ENCODE measurements at places on chromosomes 7 and 10.

- DNase-seq: no peak
Measured at GRCh38 chr7:149292462-149292823, 30.4 kb downstream of the ZNF783 start.

DNA sequence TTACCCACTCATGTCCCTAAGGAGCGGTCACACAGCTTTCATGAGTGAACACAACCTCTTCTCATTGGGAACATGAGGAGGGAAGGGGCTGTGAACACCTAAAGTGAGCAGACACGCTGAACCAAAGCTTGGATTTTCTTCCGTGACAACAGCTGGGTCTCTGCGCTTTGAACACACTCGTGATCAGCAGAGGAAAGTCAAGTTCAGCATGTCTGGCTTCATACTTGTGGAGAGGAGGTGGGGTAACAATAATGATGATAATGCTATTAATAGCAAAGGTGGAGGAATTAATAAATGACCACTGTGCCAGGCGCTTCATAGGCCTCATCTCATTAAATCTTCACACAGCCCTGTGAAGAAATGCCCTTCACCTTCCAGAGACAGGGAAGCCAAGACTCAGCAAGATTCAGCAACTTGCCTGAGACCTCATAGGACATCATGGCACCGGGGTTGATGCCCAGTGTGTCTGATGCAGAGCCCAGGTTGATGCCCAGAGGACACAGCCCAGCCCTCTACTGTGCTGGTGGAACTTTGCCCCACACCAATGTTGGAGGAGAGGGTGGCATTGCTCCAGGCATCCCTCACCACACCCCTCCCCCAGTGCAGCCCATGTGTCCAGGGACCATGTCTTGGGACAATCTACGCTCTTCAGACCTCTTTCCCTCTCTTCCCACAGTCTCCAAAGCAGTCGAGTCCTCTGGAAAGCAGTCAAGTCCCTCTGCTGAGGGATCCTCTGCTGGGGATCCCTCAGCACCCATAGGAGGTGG lies 40.6 kb downstream of the GSDME start:
- DNase-seq: peak; percentile 2

GRCh38 chr10:18254692-18255091 lies 114.5 kb downstream of the CACNB2 start:
- no peak for DNase-seq

- no peak for DNase-seq
Measured at GRCh38 chr10:62916141-62916603, 100.0 kb upstream of the EGR2 start.

GRCh38 chr7:3504384-3504783 lies 203.3 kb downstream of the SDK1 start:
- DNase-seq: no peak

DNA sequence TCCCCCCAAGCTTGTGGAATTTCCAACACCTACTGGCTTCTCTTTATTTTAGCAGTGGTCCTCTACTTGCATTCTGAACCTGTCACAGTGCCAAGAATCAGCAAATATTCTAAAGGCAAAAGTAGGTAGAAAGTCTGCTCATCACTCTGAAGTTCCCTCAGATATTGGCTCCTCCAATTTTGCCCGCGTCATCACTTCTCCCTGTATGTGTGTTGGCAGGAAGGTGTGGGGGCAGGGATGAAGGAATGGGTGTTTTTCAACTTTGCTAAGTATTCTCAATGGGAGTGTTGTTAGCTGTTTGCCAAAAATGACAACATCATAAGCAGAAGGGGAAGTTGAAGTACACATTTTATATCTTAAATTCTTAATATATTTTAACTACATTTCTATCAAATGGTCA lies 226.2 kb downstream of the POLR1F start:
- DNase-seq: no peak
